ENCODE measurements at places on chromosomes 11 and 22.
A peak's percentile ranks its signal among the peaks of the same experiment; 100 is the strongest.

GRCh38 chr11:611001-611996, 4.5 kb downstream of the IRF7 start:
- DNase-seq, result no peak

DNA sequence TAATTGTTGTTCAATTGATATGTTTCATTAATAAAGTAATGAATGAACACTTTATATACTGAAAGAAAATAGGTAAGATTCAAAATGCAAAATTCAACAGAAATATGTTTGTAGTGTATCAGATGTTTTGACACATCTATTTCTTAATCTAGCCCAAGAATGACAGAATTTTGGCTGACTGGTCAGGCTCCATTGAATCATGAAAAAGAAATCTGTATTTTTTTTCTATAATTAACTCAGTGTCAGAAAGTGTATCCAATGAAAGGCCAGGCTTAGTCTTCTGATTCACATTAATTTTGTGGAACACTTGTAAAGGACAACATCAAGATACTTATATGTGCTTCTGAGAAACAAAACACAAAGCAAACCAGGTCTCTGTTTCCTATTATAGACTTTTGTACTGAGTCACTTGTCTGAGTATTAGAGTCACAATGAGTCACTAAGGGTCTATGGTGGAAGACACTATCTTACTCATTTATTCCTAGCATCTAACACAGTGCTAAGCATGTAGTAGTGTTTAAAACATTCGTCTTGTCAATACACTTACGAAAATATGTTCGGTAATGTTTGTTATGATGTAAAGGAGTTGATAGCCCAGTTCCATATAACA, 297.7 kb upstream of the CCDC90B start:
- DNase-seq, result no peak

DNA sequence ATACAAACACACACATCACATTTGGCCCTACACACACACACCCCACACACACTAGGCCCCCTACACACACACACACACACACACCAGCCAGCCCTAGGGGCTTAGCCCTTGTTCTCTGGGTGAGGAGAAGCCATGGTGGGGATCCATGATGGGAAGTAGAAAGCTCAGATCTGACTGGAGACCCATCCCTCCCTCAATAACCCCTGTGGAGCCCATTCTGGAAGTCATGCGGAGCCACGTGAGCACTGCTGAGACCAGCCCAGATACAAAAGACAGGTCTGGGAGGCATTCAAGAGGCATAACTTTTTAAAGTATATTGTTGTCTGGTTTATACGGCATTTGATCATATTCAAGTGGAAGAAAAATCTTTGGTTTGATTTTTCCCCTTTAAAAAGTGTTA, 448.5 kb downstream of the SOX6 start:
- no peak for DNase-seq

- no peak for DNase-seq
These were observed 9.2 kb downstream of the CCDC34 start for GRCh38 chr11:27353593-27354358.

DNA sequence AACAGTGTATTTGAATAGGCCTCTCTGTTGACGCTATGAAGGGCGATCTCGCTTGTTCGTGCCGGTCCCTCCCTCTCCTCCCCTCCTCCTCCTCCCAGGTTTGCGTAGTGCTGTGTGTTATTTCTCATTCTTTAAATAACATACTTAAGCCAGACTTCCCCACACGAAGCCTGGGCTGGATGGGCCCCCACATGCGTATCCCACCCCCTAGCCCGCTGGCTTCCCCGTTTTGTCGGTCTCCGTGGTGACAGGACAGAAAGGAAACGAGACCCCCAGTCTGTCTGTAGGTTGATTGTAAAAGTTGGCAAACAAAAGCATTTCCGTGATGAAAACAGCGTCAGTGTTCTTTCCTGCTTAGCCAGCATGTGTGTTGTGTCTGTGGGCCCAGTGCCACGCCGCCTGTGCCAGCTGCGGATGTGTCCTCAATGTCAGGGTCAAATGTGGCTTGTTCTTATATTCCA, 27.3 kb downstream of the FAM118A start:
- no peak for DNase-seq

DNA sequence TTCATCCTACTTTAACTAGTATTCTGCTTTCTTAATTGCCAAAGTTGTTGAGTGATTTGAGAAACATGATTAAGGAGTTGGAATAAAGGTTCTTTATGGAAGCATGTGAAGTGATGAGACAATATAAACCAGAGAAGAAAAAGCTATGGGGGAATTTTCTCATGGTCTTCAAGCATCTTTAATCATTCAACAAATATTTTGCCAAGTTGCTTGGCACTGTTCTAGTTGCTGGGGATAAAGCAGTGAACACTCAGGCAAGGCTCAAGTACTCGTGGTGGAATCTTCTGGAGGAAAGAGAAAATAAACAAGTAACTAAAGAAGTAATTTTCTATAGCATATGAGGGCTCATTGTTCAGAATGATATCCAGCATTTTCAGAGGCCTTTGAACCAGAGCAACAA, 9.2 kb upstream of the PIWIL4 start:
- no peak for DNase-seq

DNA sequence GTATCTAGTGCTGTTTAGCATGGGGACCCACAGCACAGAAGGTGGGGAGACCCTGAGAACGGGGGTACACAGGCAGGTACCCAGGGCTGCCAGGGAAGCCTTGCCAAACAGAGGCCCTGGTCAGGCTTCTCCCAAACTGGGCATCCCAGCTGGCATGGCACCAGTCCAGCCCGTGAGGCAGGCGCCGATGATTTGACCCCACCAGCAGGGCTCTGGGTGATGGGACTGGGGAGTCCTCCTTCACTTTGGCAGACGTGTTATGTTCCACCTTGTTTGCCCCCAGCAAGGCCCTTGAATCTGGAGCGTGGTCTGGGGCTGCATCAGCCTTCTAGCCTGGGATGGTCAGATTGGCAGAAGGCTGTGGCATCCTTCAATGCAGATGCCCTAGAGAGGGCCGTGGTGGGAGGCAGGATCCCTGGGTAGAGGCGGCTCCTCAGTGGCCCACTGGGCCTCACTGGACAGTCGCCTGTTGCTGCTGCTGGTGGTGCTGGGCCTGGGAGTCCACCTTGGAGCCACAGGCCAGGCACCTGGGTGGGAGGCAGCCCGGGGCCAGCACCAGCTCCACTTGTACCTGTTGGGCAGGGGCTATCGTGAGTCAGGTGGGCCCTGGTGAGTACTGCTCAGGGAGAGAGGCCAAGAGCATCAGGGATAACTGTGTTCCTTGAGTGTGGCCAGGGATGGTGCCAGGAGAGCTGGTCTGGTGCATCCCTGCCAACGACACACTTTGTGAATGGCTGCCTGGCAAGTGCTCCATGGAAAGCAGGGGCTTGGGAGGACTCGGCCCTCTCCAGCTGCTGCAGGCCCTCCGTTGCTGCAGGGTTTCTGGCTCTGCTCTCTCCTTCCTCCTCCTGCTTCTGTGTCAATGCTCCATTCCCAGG, 3.3 kb downstream of the ADORA2A start:
- DNase-seq, result no peak

- no peak for DNase-seq
These were observed 674 bp upstream of the BAIAP2L2 start for GRCh38 chr22:38110863-38111852.

DNA sequence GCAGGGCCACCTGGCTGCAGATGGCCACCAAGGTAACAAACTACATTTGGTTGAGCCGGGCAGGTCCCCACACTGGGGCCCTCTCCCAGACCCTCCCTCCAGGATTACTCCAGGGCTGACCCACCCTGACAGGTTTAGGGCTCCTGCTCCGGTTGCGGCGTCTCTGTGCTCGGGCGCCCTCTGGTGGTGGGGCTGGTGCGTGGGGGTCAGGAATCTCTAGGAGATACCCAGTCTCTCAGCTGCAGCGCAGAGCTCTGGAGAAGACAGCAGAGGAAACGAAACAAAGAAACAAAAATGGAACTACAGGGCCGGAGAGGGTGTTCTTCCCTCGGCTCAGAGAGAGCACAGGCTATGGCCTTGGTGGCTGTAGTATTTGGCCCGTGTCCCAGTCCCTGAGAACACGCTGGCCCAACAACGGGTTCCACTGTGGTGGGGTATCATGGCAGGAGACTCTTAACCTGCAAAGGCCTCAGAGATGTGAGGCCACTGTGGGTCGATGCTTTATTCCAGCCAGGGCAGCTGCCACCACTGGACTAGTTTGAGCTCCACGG, 2.4 kb downstream of the C11orf96 start:
- peak; percentile 25 for DNase-seq

- no peak for DNase-seq
These were observed 519.4 kb downstream of the BRD1 start for GRCh38 chr22:49308300-49308699.

DNA sequence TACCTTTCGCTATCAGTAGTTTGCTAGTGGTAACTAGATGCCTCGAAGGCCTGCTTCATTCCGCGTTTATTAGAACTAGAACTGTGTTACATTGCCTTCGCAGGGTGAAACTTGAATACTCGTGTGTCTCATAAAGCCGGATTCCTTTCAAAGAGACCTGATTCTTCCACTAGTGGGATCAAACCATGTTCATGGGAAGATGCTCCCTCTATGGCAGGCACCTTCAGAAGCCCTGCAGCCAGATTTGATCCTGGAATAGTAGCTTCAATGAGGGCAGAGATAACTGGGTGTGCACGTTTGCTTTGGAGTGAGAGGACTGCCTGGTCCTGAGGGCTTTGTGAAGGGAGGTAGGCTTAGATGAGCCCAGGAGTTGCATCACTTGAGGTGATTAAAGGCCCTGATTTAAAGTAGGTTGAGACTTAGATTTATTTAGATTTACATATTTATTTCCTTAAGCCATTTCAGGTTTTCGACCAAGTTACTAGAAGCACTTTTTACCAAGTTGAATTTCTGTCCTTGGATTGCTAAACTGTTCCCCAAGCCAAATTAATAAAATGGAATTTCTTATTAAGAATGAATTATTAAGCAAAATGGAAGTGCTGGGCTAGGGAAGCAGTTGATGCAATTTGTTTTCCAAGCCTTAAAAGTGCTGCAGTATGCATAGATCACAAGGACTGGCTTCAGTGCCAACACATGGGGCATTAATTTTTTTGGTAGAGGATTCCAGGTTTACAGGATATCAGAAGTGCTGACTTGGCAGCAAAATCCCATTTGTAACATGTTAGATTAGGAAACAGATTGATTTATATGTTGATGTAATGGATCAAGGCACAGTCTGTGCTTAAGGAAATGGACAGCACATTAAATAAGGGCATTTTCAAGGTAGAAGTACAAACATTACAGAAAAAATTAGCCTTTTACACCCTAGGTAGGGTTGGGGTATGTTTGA, 32.9 kb downstream of the APLP2 start:
- DNase-seq, result no peak

DNA sequence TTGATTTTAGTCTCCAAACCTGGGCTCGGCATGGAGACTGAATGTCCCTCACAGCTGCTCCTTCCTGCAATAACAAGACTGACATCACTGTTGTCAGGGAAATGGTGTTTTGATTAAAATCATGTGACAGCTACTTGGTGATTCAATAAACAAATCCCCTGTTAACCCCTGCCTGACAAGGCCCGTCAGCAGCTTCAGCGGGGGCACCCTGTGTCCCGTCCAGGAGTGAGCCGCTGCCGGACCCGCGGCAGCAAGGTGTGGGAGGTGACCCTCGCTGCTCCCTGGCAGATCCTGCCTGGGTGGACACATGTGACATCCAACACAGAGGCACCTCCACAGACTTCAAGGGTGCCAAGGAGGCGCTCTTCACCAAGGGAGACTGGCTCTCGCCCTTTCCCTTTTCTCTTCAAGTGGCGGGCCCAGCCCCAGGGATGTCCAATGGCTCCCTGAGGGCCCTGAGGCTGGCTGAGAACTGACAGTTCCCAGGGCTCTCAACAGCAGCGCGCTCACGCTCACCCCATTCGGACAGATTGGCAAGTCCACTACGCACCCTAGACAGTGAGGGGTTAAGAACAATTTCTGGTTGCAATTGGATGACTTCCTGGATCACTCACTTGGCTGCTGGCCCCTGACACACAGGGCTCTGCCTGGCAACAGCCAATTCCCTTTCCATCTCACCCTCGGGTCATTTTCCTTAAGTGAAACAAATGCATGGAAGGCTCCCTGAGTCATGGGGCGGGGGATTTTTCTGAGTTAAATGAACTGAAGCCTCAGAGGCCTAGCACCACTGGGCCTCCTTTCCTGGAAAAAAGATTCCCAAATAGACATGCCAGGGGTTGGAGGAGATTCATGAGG, 30.7 kb downstream of the PPP2R1B start:
- no peak for DNase-seq

DNA sequence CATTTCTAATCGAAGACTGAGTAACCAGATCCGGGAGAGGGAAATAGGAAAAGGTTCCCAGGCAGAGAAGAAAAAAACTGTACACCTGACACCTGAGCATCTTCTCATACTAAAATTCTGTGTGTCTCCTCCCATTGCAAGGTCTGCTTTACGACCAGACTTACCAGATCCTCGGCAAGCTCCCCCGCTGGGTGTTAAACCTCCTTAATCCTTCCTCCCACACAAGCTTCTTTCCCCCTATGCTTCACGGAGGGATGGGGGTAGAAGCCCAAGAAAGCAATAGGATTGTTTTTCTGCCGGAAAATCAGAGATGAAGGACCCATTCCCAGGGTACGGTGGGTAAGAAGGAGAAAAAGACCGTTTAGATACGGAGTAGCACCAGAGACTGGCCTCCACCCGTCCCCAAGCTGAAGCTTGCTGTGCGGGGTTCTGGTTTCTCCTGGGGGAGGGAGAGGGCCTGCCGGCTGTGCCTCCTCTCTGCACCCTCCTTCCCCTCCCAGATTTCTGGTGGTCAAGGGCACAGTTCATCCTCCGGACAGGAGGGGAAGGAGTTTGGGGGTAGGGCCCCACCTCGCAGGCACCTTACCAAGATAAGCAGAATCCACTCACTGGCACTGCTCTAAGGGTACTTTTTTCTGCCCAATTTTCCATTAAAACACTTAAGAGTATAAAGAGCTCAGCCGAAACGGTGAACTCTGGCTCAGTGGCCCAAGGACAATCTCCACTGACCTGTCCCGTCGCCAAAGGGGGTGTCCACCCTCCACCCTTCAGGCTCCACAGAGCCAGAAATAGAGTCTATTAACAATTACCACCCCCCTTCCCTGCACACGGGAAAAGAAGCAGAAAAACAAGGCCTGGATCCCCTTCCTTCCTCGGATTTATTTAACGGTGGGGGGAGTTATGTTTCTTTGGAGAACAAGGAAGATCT, 1.2 kb downstream of the TOB2 start:
- no peak for DNase-seq

GRCh38 chr11:124238512-124238911, 2.4 kb upstream of the OR8G1 start:
- no peak for DNase-seq

GRCh38 chr11:78607696-78608095, 33.0 kb upstream of the NARS2 start:
- no peak for DNase-seq
